ENCODE measurements at places on chromosomes 2 and 18.
A peak's percentile ranks its signal among the peaks of the same experiment; 100 is the strongest.

DNA sequence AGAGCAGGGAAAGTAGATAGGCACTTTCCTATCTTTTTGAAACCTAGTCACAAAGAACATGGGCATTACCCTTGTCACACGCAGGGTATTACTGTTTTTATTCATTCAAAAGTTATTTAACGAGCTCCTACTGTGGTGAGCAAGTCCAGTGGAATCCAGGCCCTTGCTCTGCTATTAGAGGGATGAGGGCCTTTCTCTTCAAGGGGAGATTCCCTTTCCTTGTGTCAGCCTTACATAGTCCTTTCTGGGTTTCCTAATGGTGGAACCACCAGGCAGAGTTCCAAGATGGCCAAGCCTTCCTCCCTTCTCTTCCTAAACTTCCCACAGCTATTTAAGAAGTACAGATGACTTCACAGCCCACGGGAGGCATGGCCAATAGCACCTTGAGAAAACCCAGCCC, 64.6 kb downstream of the SPTBN1 start:
- peak; percentile 95 for DNase-seq

DNA sequence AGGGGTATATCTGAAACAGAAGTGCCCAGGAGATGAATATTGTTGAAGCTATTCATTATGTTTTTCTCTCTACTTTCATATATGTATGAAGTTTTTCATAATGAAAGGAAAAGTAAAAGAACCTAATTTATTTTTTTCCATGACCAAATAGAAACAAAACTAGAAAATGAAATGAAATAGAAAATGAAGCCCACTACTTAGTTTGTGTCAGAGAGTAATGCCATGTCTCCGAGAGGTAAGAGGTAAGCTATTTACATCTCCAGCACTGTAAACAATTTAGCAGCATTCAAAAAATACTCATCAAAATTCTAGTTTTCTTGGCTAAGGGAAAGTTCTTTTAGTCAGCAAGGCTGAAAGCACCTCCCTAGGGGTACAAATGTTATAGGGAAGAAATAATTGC, 238.6 kb downstream of the PTH2R start:
- no peak for DNase-seq

DNA sequence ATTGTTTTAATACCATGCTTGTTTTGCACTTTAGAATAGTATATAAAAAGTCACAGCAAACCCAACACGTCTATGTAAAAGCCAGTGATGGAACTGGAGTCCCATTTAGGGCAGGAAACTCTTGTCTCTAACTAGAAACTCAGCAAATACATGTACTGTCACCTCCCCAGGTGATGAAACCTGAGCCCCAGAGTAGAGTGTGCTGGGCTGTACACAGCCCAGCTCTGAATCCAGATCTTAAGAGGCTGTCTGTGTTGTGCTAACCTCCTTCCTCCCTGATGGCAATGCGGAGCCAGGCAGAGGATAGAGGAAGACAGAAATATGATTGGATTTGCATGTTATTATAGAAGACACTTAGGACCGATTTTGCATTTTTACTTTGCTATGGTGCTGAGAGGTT, 317.5 kb upstream of the TRIB2 start:
- DNase-seq: no peak

DNA sequence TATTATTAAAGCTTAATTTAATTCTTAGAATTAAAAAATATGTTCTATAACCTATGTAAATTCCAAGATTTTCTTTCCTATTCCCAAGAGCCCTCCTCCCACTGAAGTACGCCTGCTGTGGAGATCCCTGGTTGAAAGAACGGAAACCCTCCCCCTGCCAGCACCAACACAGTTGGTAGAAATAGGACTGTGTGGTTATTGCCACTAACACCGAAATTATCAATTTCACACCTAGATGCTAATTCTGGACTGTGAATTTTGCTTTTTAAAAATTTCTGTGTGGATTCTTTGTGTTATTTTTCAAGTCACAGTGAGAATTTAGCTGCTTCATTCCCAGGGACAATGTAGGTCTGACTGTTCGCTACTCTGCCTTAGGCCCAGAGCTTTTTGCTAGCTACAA, 305.8 kb upstream of the HNMT start:
- no peak for DNase-seq

- DNase-seq: no peak
Observed at GRCh38 chr2:73889206-73889605, 3.6 kb upstream of the ACTG2 start.

- no peak for DNase-seq
Observed at GRCh38 chr2:185316383-185316782, 422.2 kb upstream of the FSIP2 start.

DNA sequence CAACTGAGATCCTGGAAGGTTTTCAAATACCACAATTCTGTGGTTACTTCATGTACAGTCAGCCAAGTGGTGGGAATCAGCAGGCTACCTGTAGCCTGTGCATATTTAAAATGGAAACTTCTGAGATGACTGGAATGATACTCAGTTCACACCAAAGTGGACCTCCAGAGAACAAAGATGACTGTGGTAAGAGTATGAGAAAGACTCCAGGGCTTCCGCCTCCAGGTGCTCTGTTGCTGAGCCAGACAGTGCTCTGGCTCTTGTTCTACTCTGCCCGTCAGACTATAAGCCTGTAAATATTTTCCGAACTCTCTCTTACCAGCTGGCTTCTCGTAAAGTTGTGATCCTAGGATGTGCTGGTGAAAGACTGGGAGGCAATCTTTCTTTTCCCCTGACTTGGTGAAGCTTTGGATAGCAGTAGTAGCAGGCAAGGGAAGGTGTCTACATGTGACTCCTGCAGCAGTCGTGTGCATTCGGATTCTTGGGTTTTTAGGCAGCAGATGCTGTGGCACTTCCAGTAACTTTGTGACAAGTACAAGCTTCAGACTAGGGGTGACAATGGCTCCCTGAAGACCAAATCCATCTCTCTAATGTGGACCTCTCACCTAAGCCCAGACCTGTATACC, 23.1 kb downstream of the ST3GAL5 start:
- no peak for DNase-seq

GRCh38 chr2:96514521-96514920, 9.4 kb upstream of the NEURL3 start:
- no peak for DNase-seq

DNA sequence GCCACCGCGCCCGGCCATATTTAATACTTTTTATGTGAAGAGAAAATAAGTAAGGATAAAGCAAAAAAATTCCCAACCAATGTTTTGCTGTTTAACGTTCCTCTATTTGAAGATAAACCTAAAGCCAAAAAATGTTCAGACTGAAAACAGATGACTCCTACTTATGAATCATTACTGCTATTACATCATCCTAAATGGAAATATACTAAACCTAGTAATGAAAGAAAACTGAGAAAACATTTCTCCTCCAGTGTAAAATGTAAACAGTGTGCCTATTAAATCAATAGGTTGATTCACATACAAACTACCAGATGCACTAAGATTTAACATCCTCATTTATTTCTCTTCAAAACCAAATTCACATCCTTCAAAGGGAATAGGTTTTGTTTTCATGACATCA, 43.5 kb downstream of the CWC22 start:
- no peak for DNase-seq

GRCh38 chr18:36843784-36844183, 14.9 kb downstream of the KIAA1328 start:
- no peak for DNase-seq

- DNase-seq: no peak
Observed at GRCh38 chr18:34844072-34844471, 134.0 kb downstream of the DTNA start.

DNA sequence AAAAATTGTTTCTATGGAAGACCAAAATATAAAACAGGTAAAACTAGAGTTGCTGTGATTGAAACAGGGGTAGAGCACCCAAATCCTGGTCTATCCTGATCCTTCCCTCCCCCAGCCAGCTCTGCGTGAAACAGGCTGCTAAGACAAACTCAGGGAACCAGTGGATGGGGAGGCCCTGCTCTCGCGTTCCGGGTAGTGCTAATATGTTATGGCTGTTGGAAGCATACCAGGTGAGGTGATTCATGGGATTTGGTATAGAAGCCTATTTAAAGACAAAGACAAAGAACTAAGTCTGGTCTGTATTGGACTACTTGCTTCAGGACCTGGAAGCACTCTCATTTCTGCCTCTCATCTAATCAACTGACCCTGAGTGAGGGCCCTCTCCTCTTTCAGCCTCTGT, 63.0 kb upstream of the CCBE1 start:
- no peak for DNase-seq

- no peak for DNase-seq
Observed at GRCh38 chr18:34741401-34741800, 31.3 kb downstream of the DTNA start.

- DNase-seq: no peak
Observed at GRCh38 chr2:145626301-145626700, 1106.4 kb upstream of the ZEB2 start.

DNA sequence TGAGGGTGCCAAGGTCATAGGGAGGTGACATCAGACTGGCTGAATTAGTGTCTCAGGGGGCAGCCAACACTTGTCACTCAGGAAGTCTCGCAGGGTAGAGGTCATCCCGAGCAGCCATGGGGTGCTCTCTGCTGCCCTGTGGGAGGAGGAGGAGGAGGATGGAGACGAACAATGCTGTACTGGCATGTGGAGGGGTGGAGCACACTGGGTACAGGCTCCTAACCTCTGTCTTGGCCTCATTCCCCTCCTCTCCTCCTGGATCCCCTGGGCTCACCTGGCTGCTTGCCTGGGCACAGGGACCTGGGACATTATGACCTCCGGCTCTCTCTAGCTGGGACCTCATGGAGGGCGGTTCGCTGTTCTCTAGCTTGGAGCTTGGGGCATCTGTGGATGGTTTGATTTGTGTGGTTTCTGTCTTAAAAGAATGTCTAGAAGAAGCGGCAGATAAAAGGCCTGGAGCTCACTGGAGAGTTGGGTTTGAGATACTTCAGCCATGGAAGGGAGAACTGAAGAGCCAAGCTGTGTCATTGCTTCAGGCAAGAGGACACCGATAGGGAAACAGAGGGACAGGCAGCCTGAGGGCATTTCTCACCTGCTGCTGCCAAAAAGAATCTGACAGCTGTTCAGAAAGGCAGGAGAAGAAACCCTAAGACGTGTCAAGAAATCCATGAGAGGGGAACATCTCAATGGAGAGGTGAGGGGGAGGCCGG, 133.1 kb downstream of the SEPTIN10 start:
- no peak for DNase-seq

GRCh38 chr18:11027862-11028261, 121.5 kb downstream of the PIEZO2 start:
- DNase-seq: no peak

DNA sequence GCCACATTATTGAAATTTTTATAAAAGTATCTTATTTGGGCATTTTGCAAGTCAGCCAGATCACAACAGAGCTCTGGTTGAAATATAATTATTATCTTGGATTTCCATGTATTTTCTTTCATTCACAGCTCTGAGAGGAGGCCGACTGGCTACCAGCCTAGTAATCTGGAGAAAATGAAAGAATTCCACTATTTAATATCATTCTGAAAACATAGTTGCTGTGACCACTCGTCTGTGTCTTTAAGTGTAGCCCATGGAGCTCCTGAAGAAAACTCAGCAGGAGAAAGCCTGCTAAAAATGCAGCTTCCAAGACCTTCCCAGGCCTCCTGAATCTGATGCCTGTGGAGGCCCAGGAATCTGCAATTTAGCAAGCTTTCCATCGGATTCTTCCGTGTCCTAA, 114.7 kb downstream of the SH3BP4 start:
- no peak for DNase-seq

DNA sequence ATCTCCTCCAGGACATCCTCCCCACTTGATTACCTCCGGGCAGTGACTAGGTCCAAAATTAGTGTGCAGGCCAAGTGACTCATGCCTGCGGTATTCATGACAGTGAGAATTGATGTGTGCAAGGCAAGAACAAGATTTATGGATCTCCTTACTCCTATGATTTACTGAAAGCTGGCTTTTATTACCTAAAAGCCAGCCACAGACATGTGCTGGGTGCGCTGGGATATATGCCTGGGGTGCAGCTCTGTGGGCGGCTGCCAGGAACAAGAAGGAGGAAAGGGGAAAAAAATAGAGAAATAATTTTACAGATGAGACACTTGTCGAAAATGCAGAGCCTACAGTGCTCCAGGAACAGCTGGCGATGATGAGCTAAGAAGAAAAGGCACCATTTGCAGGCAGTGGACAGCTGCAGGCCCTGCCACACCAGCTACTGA, 359.3 kb downstream of the CMPK2 start:
- peak; percentile 63 for DNase-seq

- DNase-seq: no peak
Observed at GRCh38 chr18:75828379-75828778, 400.9 kb upstream of the SMIM21 start.

- no peak for DNase-seq
Observed at GRCh38 chr2:118836411-118836930, 11.0 kb downstream of the EN1 start.

DNA sequence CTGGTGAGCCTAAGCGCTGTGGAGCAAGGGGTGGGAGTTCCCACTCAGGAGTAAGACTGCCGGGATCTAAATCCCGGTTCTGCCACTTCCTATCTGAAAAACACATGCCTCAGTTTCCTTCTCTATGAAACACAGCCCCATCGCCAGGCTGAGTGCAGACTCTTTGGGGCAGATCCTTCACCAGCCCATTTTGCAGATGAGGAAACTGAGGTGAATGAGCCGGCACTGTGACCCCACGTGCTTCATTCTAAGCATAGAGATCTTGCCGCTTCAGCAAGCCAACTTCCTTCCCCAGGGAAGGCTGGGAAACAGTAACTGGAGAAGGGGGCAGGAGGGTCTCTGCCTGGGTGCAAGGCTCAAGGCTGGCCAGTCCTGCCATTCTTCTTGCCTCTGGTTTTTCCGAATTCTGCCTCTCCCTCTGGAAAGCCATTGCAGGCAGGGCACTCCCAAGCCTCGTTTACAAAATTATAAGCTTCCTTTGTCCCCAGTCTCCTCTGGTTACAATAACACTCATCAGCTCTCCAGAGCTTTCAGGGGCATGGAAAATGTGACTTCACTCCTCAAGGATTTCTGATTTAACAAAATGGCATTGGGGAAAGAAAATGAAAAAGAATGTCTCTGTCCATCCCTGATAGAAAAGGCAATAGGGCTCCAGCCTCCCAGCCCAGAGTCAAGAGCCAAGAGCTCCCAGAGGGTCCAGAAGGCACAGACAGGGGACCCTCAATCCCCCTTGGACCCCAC, 249.2 kb downstream of the TNS1 start:
- DNase-seq: peak; percentile 35

DNA sequence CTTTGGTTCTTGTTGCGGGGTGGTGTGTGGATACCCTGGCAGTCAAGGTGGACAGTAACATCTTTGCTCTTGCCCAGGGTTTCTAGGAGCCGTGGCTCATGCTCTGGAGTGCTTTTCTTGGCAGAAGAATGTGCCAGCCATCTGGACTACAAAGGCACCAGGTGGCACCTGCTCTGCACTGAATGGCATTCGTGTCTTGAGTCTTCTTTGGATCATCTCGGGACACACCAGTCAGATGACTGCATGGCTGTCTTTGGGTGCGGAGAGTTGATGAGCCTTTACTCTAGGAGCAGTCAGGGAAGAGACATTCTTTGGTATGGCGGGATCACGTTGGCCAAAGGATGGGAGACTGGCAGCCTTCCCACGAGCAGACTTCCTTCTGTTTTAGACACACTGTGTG, 104.1 kb upstream of the SEC11C start:
- DNase-seq: no peak

- DNase-seq: no peak
Observed at GRCh38 chr18:9095297-9096006, 7.0 kb upstream of the NDUFV2 start.

GRCh38 chr2:122528958-122529705, 773.7 kb downstream of the TSN start:
- DNase-seq: no peak
